ENCODE measurements at places on chromosomes 16 and 17.

DNA sequence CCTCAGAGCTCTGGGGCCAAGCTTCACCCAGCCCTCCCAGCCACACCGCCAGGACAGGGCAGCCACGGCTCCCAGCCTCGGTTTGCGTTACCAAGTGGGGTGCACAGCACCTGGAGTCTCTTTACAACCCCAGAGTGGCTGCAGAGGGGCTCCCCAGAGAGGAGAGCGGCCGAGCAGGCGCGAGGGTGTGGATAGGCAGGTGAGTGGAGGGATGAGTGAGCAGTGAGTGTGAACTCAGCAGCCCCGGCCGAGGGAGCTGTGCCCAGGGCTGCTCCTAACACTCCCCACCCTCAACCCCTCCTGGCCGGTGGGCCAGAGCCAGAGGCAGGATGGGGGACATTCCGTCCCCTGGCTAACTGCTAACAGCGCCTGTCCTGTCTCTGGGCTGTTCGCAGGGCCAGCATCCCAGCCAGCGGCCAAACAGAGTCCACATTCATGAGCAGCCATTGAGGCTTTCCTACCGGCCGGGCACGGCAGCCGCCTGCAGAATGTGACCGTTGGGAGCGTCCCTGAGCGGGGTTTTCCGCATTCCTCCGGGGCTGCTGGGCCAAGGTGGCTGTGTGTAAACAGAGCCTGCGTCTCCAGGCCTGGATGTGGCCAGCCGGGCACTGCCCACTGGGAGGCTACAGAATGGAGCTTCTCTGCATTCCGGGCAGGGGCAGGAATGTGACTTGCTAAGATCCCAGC is 5.3 kb downstream of the ZNF469 start:
- DNase-seq: no peak
- peaks cover 18% of the 10 kb centered on the region for H3K27me3 ChIP-seq

GRCh38 chr17:69466905-69467667 is 52.6 kb downstream of the MAP2K6 start:
- no peaks in the 10 kb centered on the region for H3K27me3 ChIP-seq
- no peak overlapping the region for H3K27ac ChIP-seq
- H3K36me3 ChIP-seq: no peaks in the 10 kb centered on the region
- no peaks in the 10 kb centered on the region for H3K4me1 ChIP-seq
- no peak for DNase-seq

- no peak overlapping the region for H3K4me3 ChIP-seq
- peaks cover 37% of the 10 kb centered on the region for H3K4me1 ChIP-seq
- H3K36me3 ChIP-seq: peaks cover 4% of the 10 kb centered on the region
- H3K27me3 ChIP-seq: no peaks in the 10 kb centered on the region
- no peak for DNase-seq
Measured at GRCh38 chr16:85573696-85574641, 39.2 kb upstream of the GSE1 start.

- H3K4me3 ChIP-seq: no peak overlapping the region
- H3K27ac ChIP-seq: no peak overlapping the region
- no peaks in the 10 kb centered on the region for H3K36me3 ChIP-seq
- no peak for DNase-seq
Measured at GRCh38 chr17:5837055-5837491, 233.1 kb upstream of the WSCD1 start.

DNA sequence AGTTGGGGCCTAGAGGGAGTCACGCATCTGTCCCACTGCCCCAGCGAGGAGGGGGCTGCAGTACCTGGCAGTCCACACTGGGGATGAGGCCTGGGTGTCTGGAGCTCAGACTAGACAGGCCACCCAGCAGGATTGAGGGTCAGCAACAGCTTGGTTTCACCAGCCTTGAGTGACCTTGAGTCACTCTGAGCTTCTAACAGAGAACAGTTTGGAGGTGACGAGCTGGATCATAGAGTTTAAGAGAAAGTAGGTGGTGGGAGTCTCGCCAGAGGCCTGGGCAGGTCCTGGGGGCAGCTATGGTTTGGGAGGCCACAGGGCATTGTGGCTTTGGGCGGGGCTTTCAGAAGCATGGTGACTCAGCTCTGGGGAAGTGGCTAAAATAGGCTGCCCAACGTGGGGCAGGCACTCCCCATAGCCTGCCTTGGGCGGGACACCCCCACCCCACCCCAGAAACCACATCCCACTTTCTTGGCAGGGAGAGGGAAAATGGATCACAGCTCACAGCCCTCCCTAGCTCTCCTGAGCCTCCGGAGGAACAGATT is 20.5 kb downstream of the CDC42EP4 start:
- no peak overlapping the region for H3K4me3 ChIP-seq
- H3K36me3 ChIP-seq: no peaks in the 10 kb centered on the region
- peak overlapping the region; percentile 35 for H3K27ac ChIP-seq
- peak; percentile 24 for DNase-seq

- no peak overlapping the region for H3K27ac ChIP-seq
- peaks cover 10% of the 10 kb centered on the region for H3K4me1 ChIP-seq
- no peaks in the 10 kb centered on the region for H3K27me3 ChIP-seq
- H3K36me3 ChIP-seq: peaks cover 17% of the 10 kb centered on the region
Measured at GRCh38 chr16:24921229-24921628, 75.5 kb downstream of the SLC5A11 start.

- DNase-seq: peak; percentile 28
- no peak overlapping the region for H3K4me3 ChIP-seq
- H3K36me3 ChIP-seq: peaks cover 12% of the 10 kb centered on the region
- peak overlapping the region; percentile 81 for H3K27ac ChIP-seq
- H3K4me1 ChIP-seq: peaks cover 58% of the 10 kb centered on the region
Measured at GRCh38 chr16:67995423-67995822, 3.9 kb downstream of the DPEP2 start.

DNA sequence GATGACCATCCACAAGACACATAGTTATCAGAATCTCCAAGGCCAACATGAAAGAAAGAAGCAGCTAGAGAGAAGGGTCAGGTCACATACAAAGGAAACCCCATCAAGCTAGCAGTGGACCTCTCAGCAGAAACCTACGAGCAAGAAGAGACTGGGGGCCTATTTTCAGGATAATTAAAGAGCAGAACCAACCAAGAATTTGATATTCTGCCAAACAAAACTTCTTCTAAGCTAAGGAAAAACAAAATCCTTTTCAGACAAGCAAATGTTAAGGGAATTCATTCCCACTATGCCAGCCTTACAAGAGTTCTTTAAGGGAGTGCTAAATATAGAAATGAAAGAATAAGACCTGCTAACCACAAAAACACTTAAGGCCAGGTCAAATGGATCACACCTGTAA is 47.8 kb downstream of the ITFG1 start:
- H3K4me1 ChIP-seq: peaks cover 18% of the 10 kb centered on the region
- H3K27ac ChIP-seq: no peak overlapping the region
- H3K27me3 ChIP-seq: no peaks in the 10 kb centered on the region
- H3K4me3 ChIP-seq: no peak overlapping the region
- no peak for DNase-seq

DNA sequence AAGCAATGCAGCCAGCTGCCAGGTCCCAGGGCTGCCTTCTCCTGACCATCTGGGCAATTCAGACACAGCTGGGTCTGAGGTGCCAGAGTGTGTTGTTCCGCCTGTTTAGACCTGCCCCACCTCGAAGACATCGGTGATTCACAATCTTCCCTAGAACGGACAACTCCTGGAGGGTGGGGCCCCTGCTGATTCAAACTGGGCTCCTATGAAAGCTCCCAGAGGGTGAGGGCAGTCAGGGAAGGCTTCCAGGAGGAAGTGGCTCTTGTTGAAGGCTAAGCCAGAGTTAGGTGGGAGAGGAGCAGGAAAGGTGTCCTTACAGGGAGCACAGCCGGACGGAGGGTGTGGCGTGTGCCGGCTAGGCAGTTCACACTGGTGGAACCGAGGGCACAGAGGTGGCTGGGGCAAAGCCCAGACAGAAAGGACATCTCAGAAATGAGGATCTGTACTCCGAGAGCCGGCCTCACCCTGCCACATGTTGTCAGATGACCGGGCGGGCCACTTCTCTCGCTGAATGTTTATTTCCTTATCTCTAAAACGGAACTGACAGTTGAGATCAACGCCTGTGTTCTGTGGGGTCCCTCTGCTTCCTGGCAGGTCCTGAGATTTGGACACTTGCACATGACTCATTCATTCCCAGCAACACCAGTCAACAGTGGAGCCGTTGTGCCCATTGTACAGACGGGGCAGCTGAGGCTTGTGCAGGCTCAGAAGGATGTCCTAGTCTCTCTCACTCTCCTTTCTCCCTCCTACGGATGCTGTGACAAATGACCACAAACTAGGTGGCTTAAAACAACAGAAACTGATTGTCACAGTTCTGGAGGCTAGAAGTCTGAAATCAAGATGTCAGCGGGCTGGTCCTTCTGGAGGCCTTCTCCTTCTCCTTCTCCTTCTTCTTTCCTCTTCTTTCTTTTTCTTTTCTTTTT is 26.9 kb upstream of the LITAF start:
- H3K27ac ChIP-seq: peak overlapping the region; percentile 61
- H3K4me3 ChIP-seq: no peak overlapping the region
- DNase-seq: peak; percentile 39
- H3K27me3 ChIP-seq: peaks cover 17% of the 10 kb centered on the region

DNA sequence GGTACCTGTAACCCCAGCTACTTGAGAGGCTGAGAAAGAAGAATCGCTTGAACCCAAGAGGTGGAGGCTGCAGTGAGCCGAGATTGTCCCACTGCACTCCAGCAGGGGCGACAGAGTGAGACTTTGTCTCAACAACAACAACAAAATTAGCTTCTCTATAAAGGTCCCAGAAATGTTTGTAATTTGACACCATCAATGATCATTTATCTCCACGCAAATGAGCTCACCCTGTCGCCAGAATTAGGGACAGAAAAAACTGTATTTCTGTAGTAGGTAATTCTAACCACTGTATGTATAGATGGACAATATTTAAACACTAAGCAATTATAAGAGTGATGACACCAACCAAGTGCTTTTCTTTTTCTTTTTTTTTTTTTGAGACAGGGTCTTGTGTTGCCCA is 10.7 kb downstream of the C17orf78 start:
- H3K4me3 ChIP-seq: no peak overlapping the region
- no peaks in the 10 kb centered on the region for H3K36me3 ChIP-seq
- no peaks in the 10 kb centered on the region for H3K27me3 ChIP-seq
- no peak for DNase-seq
- H3K4me1 ChIP-seq: peaks cover 4% of the 10 kb centered on the region

GRCh38 chr16:5381481-5381880 is 283.9 kb upstream of the EEF2KMT start:
- DNase-seq: no peak
- H3K27ac ChIP-seq: no peak overlapping the region
- H3K27me3 ChIP-seq: no peaks in the 10 kb centered on the region
- H3K4me3 ChIP-seq: no peak overlapping the region
- H3K36me3 ChIP-seq: no peaks in the 10 kb centered on the region

DNA sequence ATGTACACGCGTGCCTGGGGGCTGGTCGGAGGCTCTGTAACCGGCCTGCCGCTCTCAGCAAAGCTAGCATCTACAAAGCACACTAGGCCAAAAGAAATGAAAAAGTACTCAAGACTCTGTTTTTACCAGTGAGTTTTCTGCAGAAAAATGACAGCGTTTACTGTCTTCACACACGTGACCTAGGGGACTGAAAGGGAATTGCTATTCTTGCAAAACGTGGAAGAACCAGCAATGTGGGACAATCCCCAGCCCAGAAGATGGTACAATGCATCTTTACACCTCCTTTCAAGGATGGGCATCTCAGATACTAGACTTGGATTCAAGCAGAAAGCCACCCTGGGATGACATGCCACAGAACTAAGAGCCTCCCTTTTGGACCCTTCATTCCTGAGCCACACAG is 41.5 kb downstream of the NDEL1 start:
- peaks cover 59% of the 10 kb centered on the region for H3K36me3 ChIP-seq
- no peak overlapping the region for H3K27ac ChIP-seq
- H3K4me3 ChIP-seq: no peak overlapping the region
- H3K4me1 ChIP-seq: no peaks in the 10 kb centered on the region
- no peak for DNase-seq

GRCh38 chr16:69190598-69190997 is 3.6 kb downstream of the SNTB2 start:
- no peak overlapping the region for H3K27ac ChIP-seq
- no peaks in the 10 kb centered on the region for H3K27me3 ChIP-seq
- peaks cover 16% of the 10 kb centered on the region for H3K36me3 ChIP-seq
- peak; percentile 23 for DNase-seq
- H3K4me3 ChIP-seq: no peak overlapping the region

GRCh38 chr17:57408071-57408811 is 151.9 kb downstream of the MSI2 start:
- H3K36me3 ChIP-seq: peaks cover 22% of the 10 kb centered on the region
- H3K27ac ChIP-seq: no peak overlapping the region
- H3K4me3 ChIP-seq: peak overlapping the region; percentile 26
- peak; percentile 34 for DNase-seq

DNA sequence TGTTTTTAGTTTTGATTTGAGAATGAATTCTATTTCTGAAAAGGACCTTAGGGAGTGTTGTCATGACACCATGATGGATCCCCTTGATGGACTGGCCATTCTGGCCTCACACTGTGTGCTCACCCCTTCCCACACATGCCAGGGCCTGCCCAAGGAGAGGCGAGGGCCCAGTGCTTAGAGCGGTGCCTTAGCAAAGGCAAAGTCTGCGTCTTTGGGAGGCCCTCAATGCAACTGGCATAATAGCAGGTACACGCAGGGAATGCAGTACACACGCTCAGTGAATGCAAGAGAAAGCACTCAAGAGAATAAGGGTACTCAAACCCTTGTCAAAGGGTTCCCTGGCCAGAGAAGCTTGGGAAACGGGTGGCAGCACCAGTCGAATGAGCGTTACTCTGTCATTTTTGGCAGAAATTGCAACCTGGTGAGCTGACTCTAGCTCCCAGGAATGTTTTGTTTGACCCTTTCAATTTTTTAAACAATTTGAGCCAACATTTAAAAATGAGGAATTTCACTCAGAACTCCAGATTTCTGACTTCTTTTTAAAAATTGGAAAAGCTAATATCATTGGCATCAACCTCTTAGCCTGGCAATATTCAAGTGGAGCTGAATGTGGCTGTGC is 32.1 kb downstream of the NKD1 start:
- no peak overlapping the region for H3K27ac ChIP-seq
- H3K4me1 ChIP-seq: peaks cover 9% of the 10 kb centered on the region
- no peak for DNase-seq
- H3K36me3 ChIP-seq: no peaks in the 10 kb centered on the region

DNA sequence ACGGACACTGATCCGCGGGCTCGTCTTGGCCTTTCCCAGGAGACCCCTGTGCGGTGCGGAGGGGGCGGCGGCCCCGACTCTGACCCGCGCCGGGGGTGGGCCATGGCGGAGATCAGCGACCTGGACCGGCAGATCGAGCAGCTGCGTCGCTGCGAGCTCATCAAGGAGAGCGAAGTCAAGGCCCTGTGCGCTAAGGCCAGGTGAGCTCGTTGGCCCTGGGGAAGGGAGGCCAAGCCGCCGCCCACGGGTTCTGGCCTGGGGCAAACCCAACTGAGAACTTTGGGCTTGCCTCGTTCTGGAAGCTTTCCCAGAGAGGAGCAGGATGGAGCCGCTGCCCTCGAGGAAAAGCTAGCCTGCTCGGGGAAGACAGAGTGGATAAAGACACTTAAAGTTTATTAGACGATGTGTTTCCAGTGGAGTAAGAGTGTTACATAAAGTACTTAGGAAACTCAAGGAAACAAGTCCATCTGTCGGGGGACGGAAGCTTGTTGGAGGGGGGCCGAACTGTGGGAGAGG is 540 bp downstream of the PPP4C start:
- no peak for DNase-seq
- peak overlapping the region; percentile 66 for H3K27ac ChIP-seq
- peaks cover 57% of the 10 kb centered on the region for H3K36me3 ChIP-seq
- peaks cover 46% of the 10 kb centered on the region for H3K4me1 ChIP-seq
- no peaks in the 10 kb centered on the region for H3K27me3 ChIP-seq
- H3K4me3 ChIP-seq: peak overlapping the region; percentile 97

- H3K4me1 ChIP-seq: no peaks in the 10 kb centered on the region
- peaks cover 28% of the 10 kb centered on the region for H3K27me3 ChIP-seq
- DNase-seq: no peak
- no peak overlapping the region for H3K4me3 ChIP-seq
Measured at GRCh38 chr17:49074851-49075540, 57.6 kb upstream of the B4GALNT2 start.

GRCh38 chr17:34633351-34633750 is 54.0 kb downstream of the TMEM132E start:
- H3K27me3 ChIP-seq: peaks cover 36% of the 10 kb centered on the region
- H3K4me3 ChIP-seq: no peak overlapping the region
- H3K36me3 ChIP-seq: no peaks in the 10 kb centered on the region

All from activated CD4-positive, alpha-beta memory T cell treated with anti-CD3 and anti-CD28 coated beads, Interleukin-2, amount 10 ng/mL, durations not matched to agents 7 days and 5 days (primary cell).